ENCODE measurements at places on chromosomes 7 and 10.

DNA sequence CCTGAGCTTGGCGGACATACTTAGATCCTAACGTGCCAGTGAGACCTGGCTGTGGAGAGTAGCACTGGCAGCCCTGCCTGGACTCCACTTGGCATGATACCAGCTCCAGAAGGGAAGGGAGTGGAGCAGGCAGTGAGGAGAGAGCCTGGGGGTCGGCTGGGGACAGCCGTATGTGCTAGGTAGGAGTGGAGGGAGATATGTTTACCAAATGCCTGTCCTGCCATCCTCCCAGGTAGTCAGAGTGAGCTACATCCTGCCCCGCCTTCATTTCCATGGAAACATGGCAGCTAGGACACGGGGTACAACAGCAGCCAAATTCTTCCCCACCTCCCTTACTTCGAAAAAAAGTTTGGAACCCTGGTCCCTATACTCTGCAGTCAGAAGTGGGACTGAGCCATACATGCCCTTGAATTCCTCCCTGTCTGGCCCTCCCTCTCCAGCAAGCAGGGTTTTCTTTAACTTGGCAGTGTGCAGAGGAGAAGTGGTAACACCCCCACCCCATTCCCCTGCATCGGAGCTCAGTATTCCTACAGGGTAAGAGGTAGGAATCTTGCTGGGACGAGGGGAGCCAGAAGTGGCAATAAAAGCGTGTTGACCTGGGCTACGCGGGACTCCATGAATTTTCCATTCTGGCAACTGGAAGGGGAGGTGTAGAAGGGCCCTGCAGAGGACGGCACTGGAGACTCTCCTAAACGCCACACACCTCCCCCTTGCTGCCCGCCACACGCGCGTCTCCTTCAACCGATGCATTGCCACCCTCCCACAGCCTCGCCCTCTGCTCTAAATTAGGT, 20.0 kb upstream of the SMO start:
- no peak for DNase-seq

DNA sequence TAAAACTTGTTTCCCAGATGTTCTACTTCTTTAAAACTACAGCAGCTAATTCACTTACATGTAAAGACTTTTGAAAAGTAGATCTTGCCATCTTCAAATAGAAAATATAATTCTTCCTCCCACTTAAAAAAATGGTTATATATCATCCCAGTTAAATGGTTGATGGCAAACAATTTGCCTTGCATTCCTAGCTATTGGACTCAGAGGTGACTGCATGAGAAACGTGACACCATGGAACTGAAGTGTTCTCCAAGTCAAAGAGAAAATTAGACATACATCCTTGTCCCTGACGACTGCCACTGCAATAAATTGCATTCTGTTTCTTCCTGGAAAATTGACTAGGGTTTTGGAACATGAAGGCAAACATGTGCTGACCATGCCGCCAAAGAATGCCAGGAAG, 95.0 kb upstream of the POM121L12 start:
- DNase-seq: no peak

DNA sequence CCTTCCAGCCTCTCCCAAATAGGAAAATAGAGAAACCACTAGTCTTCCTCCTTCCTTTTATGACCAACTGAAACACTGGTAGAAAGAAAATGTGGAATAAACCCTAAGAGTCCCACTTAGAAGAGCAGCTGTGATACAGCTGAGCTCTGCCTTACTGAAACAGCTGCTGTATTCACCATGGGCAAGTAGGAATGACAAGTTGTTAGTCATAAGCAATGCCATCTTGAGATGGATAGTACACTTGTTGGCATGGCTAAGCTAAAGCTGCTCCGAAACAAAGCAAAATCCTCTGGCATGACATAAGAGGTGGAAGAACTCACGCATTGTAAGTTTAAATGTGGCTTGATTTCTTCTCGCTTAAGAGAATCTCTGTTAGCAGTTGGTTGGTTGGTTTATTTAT, 48.3 kb upstream of the TMEM236 start:
- DNase-seq: no peak

DNA sequence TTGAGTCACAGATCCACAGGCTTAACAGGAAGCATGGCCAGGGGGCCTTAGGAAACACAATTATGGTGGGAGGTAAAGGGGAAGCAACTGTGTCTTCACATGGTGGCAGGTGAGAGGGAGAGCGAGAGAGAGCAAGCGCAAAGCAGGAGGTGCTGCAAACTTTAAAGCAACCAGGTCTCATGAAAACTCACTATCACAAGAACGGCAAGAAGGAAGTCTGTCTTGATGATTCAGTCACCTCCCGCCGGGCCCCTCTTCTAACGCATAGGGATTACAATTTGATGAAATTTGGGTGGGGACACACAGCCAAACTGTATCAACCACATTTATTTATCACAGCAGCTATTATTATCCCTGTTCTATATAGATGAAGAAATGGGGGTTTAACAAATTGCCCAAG, 201.6 kb downstream of the DPP6 start:
- no peak for DNase-seq

- no peak for DNase-seq
Observed at GRCh38 chr7:34973400-34973760, 63.9 kb downstream of the DPY19L1 start.

DNA sequence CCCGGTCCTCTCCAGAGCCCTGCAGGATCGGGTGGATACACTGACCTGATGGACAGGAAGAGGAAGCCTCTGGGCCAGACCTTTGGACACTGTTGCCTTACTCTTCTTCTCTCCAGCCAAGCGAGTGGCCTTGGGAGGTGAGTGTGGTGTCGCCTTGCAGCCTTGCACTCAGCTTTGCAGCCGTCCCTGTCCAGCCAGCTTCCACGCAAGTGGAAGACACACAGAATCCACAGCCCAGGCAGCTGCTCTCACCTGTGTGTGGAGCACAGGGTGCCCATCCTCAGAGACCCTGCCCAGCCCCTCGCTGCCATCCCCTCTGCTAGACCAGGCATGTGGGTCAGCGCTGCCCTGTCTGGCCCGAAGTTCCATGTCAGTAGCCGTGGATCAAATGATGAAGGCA, 239.1 kb downstream of the EBF3 start:
- no peak for DNase-seq

Measured in activated T-cell treated with anti-CD3 and anti-CD28 coated beads, Interleukin-2, amount 50 U/mL, for 1 hour (primary cell).